Stimulated activated CD8-positive, alpha-beta memory T cell treated with anti-CD3 and anti-CD28 coated beads, Interleukin-12 subunit alpha, Interleukin-12 subunit beta, amount 100 ng/mL, for 1 hour (primary cell): ENCODE measurements at places on chromosomes 11 and 22.

DNA sequence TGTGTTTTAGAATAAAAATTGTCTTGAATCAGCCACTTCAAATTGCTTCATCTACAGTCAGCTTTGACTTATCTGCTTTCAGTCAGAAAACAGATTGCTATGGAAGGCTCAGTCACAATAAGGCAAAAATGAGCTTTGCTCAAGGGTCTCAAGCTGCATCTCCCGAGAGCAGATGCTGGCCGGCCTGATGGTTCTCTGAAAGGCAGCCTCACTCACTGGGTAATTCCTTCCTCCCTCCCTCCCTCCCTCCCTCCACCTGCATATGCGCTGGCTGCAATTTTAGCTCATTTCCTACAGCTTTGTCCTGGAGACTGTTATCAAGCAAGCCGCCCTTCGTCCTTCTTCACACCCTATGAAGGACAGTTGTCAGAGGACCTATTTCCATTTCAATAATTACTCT, 1.6 kb upstream of the IZUMO1R start:
- no peak for DNase-seq

GRCh38 chr11:2802389-2803185, 83.0 kb downstream of the CDKN1C start:
- no peak for DNase-seq

DNA sequence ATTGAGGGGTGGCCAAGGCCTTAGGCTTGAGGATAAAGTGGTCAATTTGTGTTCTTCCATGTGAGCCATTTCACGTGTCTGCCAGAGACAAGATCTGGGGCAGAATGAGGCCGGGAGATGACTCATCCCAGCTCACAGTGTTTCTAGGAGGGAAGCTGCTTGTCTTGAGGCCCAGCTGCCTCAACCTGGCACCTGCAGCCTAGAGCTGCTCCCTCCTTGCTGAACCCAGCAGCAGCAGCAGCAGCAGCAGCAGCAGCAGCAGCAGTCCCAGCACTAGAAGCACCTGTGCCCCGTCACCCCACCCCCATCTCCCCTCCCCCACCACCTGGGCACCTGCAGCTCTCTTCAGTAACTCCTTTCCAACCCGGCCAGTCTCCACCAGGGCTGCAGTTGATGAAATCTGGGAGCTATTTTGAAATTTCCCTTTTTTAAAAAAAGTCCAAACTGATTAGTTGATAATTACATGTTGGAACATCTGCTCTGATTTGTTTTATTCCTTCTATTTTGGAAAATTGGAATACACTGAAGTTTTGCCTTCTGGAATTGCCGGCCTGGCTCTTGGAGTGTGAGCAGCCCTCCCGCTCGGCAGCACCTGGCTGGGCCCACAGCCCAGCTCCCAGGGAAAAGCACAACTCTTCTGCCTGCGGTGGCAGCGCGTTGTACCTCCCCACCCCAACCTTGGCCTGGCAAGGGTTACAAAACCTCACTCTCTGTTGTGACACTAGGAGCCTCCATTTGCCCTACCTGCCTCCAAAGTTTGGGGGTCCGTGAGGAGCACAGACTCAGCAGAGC, 143.5 kb downstream of the NXPE2 start:
- DNase-seq = no peak

- no peak for DNase-seq
Measured at GRCh38 chr11:117876341-117877119, at the start of gene FXYD6. TSS of gene FXYD6 (minus strand) at chr11:117876658. CDS start at chr11:117842776, 33,882 bp downstream.

DNA sequence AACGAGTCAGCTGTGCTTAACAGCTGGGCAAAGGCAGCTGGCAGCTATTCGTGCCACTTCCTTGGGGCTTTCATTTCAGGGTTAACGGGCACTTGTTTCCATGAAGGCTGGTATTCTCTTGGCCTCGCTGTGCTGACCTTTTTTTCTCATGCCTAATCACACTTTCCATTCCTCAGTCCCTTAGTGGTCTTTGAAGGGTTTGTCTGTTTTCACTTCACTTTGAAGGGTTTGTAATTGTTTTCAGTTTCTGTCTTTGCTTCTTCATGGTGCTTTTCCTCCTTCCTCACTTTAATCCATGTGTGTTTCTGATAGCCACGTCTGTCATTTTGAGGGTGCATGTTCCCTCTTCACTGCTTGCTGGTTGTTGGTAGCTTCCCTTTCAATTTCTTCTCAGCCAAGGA, 24.6 kb downstream of the PPIL2 start:
- no peak for DNase-seq

GRCh38 chr11:117752721-117753237, 44.2 kb downstream of the DSCAML1 start:
- no peak for DNase-seq

GRCh38 chr22:46008291-46008690, 31.3 kb upstream of the WNT7B start:
- DNase-seq = no peak

DNA sequence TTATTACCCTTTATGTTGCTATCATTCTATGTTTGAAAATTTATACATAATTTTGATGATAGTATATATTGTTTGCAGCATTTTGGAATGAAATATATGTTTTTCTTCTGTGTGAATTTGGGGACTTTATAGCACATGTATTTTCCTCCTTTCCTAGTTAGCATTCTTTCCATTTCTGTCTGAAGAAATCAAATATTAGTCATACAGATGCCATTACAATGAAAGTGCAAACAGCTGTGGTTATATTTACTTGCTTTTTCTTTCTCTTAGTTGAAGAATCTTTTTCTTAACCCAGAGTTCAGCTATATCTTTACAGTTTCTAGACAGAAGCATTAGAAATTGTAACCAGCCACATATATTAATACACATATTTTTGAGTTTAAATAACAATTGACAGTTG, 753.1 kb upstream of the ARHGAP42 start:
- no peak for DNase-seq

- no peak for DNase-seq
Measured at GRCh38 chr11:44529895-44530412, 35.5 kb upstream of the CD82 start.

DNA sequence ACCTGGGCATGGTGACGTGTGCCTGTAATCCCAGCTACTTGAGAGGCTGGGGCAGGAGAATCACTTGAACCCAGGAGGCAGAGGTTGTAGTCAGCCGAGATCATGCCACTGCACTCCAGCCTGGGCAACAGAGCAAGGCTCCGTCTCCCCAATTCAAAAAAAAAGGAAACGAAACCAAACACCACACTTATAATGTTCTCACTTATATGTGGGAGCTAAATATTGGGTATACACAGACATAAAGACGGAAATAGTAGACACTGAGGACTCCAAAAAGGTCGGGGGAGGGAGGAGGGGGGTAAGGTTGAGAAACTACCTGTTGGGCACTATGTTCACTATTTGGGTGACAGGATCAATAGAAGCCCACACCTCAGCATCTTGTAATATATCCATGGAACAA, 94.3 kb downstream of the GAB2 start:
- DNase-seq = no peak

DNA sequence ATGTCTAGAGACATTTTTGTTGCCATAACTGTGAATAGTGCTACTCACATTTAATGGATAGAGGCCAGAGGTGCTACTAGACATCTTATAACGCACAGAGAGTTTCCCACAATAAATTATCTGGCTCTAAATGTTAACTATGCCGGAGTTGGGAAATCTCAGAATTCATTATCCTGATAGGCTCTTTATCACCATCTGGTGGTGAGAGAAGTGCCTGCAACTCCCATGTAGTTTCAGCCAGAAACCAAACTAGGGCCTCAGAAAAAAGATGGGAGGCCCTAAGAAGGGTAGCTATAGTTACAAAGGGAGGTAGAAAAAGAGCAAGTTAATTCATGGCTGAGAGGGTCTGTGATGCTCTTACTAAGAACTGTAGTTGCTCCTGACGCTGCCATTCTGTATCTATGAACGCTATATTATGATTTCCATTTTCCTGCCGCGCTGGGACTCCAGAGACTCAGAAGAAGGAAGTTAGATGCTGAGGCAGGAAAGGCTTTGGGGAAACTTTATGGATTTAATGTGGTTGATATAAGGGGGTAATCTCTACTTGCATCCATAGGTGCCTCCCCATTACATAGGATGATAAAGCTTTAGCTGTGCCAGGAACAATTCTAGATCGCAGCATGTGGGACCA, 22.9 kb upstream of the MRPL17 start:
- no peak for DNase-seq

DNA sequence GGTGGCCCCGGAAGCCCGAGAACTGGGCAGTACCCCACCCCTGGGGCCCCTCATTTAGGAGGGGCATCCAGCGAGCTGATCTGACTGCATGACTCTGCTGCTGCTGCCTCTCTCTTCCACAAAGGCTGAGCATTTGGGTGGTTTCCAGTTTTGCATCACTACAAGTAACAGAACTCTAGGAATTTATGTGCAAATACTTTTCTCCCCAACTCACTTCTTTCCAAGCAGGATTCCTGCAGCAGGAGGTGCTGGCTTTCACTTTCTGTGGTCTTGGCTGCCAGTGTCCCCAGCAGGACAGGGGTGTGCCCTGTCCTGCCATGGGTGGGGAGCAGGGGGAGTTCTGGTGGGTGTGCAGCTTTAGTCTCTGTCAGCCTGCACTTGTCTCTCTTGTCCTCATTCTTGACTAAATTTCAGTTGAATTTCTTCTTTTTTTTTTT, 21.2 kb downstream of the UPB1 start:
- DNase-seq = no peak

- DNase-seq = no peak
Measured at GRCh38 chr22:49689255-49689770, 138.4 kb downstream of the BRD1 start.

GRCh38 chr11:28735511-28735910, 627.3 kb downstream of the METTL15 start:
- DNase-seq = no peak

DNA sequence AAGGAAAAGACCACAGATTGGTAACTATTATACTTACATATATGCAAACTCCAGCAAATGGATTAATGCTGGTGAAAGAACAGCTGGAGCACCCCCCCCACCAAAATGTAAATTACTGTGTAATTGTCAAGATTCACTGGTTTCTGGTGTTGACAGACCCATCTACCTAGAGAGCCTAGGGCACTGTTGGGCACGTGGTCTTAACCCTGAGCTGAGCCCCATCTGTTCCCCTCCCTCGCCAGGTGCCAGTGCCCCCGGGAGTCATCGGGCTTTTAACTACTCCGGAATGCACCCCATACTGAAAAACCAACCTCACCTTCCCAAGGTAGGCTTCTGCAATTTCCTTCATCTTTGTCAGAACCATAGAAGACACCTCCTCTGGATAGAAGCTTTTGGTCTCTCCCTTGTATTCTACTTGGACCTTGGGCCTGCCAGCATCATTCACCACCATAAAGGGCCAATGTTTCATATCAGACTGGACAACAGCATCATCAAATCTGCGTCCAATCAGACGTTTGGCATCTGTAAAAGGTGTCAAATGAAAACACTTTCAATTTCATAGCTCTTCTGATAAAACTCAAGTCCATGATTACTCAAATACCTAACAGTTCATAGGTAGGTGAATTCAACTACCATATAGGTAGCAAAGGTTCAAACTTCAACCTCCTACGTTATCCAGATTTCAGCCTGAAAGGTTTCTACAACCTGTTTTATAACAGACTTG, 1.5 kb downstream of the HSPA8 start:
- no peak for DNase-seq

DNA sequence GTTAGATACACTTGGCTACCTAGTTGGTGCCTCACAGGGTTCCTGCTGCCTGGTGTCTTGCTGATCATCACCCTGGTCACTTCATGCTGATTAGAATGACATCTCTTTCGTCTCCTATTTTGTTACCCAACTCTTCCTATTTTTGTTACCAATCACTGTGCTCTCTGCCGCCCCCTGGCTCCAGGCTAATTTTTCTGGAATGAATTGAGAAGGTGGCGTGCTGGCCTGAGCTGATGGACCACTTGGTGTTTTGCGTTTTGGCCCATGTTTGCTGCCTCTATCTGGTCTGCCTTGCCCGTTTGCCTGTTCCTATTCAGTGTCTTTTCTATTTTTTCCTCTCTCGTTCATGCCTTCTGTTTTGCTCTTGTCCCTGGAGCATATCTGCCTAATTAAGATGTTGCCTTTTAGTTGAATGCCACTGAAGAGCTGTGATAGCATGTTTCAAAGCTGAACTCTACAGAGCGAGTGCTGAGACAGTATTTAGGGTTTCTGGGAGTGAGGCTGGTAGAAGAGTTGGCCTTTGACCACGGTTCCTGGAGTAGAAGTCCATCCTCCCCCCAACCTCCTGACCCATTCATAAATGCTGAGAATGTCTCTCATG, 5.9 kb upstream of the ATF4 start:
- DNase-seq = no peak
